ENCODE measurements at places on chromosomes 12 and 14.

- DNase-seq = no peak
These were observed 54.1 kb downstream of the GRIP1 start for GRCh38 chr12:66624806-66625205.

- DNase-seq = peak; percentile 69
These were observed 44.7 kb downstream of the PALS1 start for GRCh38 chr14:67285876-67286452.

- no peak for DNase-seq
These were observed 328.8 kb downstream of the RGS6 start for GRCh38 chr14:72261068-72261467.

- DNase-seq = no peak
These were observed 108.8 kb downstream of the DAAM1 start for GRCh38 chr14:59297071-59297776.
